ENCODE measurements at places on chromosomes 7 and 10.

GRCh38 chr10:121648493-121648892 is 50.2 kb upstream of the FGFR2 start:
- no peak for DNase-seq

GRCh38 chr7:49631071-49631815 is 142.2 kb upstream of the VWC2 start:
- DNase-seq, result peak; percentile 69

DNA sequence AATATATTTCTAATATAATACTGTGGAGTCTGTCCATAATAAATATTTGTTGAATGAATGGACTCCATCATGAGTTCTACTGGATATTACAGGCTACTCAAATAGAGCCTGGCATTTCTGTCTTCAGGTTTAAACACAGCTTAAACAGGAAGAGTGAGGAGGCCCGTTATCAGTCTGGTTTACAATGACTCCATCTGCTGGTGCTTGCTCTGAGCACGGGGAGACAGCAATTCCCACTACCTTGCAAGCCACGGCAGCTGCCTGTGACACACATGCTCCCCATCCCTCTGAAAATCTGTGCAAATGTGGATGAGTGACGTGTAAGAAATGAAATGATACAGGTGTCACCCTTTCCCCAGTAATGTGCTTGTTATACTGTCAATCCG is 293.5 kb upstream of the IMMP2L start:
- DNase-seq, result peak; percentile 19

DNA sequence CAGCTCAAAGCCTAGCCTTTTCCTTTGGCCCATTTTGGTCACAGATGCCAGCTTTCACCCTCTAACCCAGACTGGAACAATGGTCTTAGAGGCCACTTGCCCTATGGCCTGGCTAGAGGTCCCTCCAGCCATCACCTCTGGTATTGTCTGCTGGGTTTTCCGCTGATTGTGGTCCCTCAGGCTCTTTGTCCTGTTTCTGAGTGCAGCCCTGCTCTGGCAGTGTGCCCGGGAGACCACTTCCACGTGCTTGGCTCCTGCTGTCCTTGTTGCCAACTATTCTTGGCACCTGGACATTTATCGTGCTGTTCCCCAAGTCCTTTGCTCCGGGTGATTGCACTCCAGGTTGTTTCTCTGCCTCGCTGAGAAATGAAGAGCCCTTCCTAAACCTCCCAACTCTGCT is 53.3 kb upstream of the FAM180A start:
- DNase-seq, result no peak

DNA sequence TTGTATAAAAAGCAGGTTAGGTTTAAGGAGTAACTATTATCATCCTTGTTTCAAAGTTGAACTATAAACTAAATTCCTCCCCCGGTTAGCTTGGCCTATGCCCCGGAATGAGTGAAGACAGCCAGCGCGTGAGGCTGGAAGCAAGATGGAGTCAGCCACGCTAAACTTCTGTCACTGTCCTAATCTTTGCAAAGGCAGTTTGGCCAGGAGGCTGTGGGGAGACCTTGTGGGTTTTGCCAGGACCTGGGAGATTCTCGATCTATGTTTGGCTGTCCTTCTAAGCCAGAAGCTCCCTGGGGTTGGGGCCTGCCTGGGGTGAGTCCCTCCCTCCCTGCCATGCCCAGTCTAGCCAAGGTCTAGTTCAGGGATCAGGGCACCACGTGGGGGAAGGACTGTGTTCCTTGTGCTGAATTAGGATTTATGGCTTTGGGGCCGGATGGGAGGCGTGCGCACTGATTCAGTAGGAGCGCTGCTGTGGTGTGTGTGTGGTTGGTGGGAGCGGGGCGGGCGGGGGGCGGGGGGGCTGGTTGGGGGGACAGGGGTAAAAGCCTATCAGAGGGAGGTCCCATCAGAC is 871 bp upstream of the GTF2IRD1 start:
- peak; percentile 27 for DNase-seq

GRCh38 chr7:114630201-114630990 is 215.8 kb downstream of the FOXP2 start:
- DNase-seq, result no peak
